ENCODE measurements at places on chromosomes 4 and X.

- DNase-seq = no peak
Measured at GRCh38 chr4:175092114-175092513, 174.0 kb downstream of the ADAM29 start.

GRCh38 chrX:96756491-96756890 is 71.8 kb downstream of the DIAPH2 start:
- no peak for DNase-seq

GRCh38 chr4:150268444-150268843 is 190.2 kb downstream of the DCLK2 start:
- DNase-seq = no peak

GRCh38 chrX:37722595-37722994 is 37.0 kb downstream of the XK start:
- DNase-seq = no peak

- DNase-seq = no peak
Measured at GRCh38 chr4:141077611-141078225, 55.6 kb downstream of the RNF150 start.

DNA sequence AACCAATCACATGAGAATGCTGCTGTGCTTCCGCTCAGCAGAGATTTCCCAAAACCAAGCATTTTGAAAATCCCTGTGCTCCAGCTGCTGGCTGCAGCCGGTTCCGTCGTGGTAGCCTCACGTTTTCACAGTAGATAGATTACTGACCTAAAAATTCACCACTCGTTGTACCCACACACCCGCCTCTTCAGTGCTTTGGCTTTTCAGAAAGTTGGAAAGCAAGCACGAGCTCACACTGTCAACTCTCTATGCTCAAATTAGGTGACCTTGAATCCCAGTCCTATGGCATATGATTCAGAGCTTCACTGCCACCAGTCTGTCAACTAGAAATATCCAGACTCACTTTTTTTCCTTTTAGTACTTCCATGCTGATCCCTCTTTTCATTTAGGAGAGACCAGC is 168.9 kb downstream of the DCTD start:
- no peak for DNase-seq

DNA sequence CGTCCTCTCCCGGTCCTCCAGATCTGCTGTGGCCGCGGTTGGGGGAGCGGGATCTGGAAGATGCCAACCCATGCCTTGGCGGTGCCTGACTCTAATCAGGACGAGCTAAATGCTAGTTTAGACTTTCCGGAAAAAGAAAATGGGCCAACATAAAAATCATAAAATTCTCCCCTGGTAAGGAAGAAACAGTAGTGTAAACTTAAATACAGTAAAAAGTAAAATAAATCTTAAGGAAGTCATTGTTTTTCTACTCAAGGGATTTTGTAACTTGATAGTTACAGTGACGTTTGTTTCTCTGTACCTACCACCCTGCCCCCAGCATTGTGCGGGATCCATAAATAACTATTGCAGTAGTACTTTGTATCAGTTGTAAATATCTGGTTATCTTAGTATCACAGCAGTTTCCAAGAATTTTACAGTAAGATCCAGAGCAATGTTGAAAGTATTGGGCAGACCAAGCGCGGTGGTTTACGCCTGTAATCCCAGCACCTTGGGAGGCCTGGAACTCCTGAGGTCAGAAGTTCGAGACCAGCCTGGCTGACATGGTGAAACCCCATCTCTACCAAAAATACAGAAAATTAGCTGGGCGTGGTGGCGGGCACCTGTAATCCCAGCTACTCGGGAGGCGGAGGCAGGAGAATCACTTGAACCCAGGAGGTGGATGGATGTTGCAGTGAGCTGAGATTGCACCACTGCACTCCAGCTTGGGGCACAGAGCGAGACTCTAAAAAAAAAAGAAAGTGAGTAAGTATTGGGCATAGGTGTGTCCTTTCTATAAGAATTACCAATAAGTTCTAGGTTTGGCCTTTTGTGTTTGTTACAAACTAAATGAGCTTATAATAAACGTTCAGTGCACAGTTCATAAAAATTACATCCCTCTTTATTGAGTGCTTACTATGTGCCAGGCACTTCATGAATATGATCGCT is 1.0 kb upstream of the PLA2G12A start:
- no peak for DNase-seq

DNA sequence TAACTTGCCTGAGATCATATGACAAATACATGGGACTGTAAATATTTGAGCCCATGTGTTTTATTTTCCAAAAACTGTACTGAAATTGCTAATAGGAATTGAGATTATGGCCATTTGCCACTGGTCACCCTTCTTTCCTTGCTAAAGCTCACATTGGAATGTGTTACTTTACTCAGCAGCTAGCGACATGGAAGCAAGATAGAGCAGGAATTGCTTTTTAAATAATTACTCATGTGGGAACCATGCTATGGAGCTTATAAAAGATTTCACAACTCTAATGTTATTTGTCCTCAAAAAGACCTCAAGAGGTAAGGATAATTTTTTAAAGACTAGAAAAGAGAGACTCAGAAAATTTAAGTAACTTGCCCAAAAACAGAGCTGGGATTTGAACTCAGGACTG is 48.8 kb upstream of the AFAP1 start:
- no peak for DNase-seq

GRCh38 chrX:41317477-41318208 is 16.3 kb upstream of the DDX3X start:
- no peak for DNase-seq

DNA sequence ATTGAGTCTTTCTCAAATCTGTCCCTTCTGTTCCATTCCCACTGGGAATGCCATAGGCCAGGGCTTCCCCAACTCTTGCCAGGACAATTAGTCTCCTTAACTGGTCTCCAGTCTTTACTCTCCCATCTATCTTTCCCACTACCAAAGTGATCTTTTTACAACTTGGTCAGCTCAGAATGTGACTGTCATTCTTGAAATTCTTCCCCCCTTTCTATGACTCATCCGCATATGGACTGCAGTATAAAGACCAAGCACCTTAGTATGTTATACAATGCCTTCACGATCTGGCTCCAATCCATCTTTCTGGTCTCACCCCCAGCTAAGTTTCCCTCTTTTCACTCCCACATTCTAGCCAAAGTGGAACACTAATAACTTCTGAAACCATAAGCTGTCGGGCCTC is 383.8 kb downstream of the OPHN1 start:
- no peak for DNase-seq

- no peak for DNase-seq
Measured at GRCh38 chrX:153209347-153209746, 30.3 kb downstream of the MAGEA1 start.

DNA sequence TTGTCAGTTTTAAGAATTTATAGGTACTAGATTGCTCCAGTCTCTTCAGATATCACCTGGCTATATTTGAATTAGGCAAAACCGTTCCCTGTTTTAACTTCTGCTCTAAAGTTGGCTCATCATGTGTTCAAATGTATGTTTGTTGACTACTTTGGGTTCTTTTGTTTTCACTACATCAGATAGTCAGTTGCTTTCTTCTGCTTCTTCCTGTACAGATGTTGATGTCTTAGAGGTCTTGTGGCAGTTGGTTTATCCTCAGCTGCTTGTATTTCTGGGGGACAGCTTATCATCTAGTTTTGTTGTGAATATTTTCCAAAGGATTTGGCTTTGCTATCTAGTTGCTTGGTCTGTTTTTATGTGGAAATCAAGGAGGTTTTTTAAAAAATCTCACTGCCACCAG is 28.0 kb downstream of the TBC1D19 start:
- DNase-seq = no peak

GRCh38 chr4:8333726-8334460 is 64.3 kb downstream of the HTRA3 start:
- DNase-seq = no peak

DNA sequence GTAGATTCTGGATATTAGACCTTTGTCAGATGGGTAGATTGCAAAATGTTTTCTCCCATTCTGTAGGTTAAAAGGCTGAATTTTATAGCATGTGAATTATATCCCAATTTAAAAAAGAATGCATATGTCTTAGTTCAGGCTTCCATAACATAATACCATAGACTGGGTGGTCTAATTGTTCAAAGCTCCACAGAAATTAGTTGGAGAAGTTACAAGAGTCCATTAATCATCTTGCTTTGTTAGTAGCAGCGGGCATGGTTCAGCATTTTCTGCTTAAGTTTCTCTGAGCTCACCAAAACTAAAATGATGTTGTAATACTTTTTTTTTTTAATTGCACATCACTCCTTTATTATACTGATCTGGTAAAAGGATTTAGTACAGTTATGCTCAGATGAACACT is 1.8 kb downstream of the PGAM4 start:
- DNase-seq = no peak

- DNase-seq = no peak
Measured at GRCh38 chrX:130828641-130829040, 74.4 kb downstream of the ENOX2 start.

GRCh38 chrX:155715141-155715540 is 102.4 kb upstream of the TMLHE start:
- DNase-seq = no peak

- no peak for DNase-seq
Measured at GRCh38 chrX:132034648-132035047, 11.5 kb downstream of the STK26 start.

GRCh38 chr4:112552668-112553067 is 36.7 kb upstream of the NEUROG2 start:
- DNase-seq = no peak

GRCh38 chr4:169110633-169111032 is 100.6 kb upstream of the CBR4 start:
- DNase-seq = no peak

- no peak for DNase-seq
Measured at GRCh38 chrX:138378876-138379275, 332.6 kb downstream of the FGF13 start.

- no peak for DNase-seq
Measured at GRCh38 chr4:108980455-108981239, 217.8 kb upstream of the ETNPPL start.

- no peak for DNase-seq
Measured at GRCh38 chr4:8129136-8129535, 29.5 kb downstream of the ABLIM2 start.

GRCh38 chr4:53023677-53024299 is 161.7 kb downstream of the RASL11B start:
- DNase-seq = no peak

DNA sequence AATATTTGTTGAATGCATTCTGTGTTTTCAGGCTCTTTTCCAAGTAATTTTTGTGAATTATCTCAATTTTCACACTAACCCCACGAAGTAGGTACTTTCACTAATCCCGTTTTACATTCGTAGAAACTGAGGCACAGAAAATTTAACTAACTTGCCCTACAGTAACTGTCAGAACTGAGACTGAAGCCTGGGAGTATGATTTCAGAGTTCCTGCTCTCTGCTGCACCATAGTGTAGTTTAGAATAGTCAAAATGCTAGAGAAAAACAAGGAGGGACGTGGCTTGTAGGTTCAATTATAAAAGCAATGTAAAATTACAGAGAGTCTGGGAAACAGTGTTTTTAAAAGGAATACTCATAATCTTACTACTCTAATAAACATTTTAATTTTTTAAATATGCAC is 2.2 kb downstream of the CLCN3 start:
- no peak for DNase-seq

DNA sequence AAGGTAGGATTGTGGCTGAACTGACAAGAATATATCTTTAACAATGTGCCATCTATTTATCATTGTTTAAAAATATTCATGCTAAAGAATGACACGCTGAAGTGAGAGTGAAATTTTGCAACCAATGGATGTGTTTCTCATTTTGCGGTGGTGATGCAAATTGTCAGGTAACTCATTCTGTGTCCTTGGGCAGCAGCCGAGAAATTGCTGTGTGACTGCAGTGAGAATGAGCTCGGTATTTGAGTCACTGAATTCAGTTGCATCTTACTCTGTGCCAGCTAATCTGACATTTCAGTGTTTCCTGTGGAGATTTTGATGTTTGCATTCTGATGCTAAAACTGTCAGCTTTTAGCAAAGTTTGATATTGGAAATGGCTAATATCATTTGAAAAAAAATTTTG is 28.1 kb downstream of the MCUB start:
- DNase-seq = peak; percentile 18

- no peak for DNase-seq
Measured at GRCh38 chr4:38154681-38155588, 194.7 kb downstream of the PTTG2 start.

- no peak for DNase-seq
Measured at GRCh38 chr4:38774181-38774955, 8.4 kb downstream of the TLR10 start.

DNA sequence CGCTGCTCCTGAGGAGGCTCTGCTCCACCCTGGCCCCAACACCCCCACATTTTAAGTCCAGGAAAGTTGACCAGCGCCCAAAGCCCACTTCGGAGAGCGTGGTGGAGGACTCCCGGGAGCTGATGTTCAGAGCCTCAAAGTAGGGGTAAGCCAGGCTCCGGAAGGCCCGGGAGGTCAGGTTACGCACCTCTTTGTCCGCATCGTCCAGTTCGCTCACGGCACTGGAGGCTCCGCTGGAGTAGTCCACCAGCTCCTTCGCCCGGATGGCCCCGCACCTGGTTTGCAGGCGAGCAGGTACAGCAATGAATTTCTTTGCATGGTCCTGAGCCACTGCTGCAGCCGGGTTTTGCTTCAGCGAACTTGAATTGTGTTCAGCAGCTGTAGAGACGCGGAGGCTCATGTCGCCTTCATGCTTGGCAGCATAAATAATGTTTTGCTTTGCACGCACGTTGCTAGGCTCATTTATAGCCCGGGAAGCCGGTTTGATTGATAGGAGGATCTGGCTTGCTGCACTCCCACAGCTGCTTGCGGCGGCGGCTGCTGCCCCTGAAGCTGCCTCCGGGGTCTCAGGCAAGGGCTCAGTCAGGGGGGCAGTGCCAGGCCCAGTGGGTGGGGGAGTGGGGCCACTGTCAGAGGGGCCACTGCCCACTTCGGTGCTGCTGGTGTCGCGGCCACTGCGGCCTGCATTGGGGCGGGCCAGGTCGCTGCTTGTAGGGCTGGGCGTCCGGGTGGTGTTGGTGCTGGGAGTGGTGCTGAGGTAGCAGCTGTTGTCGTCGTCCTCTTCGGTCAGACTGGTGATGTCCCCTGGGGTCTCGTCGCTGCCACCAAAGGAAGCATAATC is 4.8 kb downstream of the C4orf54 start:
- DNase-seq = no peak

DNA sequence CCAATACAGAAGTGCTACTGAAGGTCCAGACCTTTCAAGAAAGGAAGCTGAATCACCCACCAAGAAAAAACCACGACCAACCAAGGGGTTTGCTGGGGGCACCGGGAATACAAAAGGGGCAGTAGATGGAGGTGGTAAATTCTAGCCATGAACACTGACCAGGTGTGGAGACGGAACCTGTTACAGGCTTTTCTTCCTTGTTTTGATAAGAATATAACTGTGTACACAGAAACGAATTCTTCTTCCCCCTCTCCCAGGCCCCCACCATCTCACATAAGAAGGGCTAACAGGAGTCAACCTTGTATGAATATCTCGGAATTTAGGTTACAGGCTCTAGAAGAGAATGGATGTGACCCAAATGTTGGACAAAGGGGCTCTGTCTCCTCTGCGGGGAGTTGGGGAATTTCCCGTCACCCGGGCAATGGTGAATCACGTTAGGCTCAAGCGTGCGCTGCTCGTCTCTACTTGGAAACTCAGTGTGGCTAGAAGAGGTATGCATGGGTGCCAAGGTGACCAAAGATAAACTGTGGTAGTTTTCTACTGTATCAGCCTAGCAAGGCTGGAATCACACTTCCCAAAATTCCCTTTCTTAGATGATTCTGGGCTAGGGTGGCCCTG is 87.0 kb downstream of the AFAP1 start:
- no peak for DNase-seq

GRCh38 chr4:53192496-53192895 is 173.4 kb downstream of the SCFD2 start:
- DNase-seq = no peak

GRCh38 chr4:101853028-101853427 is 62.5 kb downstream of the BANK1 start:
- DNase-seq = no peak

GRCh38 chr4:52755426-52755825 is 4.2 kb upstream of the ERVMER34-1 start:
- no peak for DNase-seq
